ENCODE measurements at places on chromosomes 5 and 9.

- DNase-seq, result no peak
Measured at GRCh38 chr9:79149585-79149984, 422.2 kb upstream of the TLE4 start.

DNA sequence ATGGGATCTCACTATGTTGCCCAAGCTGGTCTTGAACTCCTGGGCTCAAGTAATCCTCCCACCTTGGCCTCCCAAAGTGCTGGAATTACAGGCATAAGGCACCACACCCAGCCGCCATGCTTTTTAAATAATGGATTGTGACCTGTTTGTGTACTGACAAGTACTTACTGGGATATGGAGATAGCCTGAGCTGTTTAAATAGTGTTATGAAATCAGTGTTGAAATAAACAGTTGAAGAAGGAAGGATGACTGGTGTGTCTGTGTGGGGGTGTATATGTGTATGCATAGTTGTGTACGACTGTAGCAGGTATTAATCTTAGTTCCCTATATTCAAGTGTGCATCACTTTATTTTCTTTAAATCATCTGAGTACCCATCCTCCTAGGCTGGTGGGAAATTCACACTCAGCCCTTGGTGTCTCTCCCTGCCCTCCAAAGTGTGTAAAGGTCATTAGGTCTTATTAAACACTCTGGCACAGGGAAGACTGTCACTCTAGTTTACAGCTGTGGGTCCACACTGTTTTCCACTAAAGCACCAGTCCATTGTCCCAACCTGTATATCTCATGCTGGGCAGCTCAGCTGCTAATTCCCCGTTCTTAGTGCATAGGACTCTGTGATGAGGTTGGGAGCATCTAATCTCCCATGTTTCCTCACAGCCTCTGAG lies 91.0 kb downstream of the SNX18 start:
- DNase-seq, result no peak

DNA sequence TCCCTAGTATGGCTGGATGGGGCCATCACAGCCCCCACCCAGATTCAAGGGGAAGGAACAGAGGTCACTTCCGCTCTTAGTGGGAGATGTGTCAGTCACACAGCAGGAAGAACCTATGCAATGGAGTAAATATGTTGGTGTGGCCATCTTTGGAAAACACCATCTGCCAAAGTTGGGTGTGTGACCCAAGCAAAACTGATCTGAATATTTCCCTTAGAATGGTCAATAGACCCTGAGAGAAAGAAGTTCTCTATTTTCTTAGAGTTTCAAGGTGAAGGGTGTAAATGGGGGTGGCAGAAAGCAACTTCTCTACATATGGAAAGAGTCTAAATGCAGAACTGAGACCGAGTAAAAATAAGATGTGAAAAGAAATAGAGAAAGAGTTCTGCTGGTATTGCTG lies 212.7 kb downstream of the ESM1 start:
- DNase-seq, result no peak

DNA sequence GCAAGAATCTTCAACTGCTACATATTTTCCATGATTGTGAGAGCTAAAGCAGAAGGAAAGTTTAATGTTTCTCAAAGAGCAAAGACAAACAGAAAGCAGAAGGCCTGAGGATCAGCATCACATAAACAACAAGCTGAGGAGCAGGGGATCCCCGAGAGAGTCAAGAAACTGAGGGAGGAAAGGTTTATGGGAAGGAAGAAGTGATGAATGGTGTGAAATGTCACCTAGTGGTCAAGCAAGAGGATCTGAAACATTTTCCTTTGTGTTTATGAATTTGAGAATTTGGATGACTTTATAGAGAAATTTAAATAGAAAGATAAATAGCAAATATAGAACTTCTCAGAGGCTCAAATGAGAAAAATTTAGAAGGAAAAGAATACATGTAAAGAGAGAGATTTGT lies 481.9 kb downstream of the CHSY3 start:
- no peak for DNase-seq

- peak; percentile 16 for DNase-seq
Measured at GRCh38 chr9:100473276-100474081, 530 bp downstream of the TMEFF1 start.
